Testis (tissue), 5 donors: ENCODE measurements at places on chromosomes 6 and 20.

DNA sequence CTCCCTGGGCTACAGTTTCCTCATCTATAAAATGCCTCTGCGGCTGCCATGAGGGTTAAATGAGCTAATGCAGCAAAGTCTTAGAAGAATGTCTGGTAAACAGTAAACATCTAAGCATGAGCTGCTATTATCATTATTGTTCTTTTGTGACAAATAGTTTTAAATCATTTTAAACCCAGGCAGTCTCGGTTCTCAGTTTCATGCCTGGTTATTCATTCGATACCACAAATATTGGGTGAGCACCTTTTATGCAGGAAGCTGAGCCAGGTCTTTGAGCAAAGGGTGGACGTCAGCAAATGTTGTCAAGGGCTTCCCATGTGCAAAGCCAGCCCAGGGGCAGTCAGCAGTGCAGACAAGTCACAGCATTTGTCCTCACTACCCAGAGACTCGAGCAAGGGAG is 128.7 kb downstream of the NFATC2 start:
- DNase-seq, result no peak

DNA sequence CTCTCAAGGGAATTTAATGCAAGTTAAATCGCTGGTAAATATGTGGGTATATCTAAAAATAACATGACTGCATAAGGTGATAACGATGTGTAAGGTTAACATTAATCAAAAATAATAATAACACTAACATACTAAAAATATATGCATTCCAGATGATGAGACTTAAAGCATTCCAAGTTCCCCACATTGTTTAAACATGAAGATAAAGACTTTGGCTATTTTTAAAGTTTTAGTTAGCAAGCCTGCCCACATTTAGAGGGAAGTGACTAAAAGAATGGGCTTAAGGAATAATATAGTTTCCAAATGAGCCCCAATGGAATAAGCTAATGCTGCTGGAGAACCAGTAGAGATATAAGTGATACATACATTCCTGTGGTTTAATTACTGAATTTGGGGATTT is 941.3 kb downstream of the TBC1D32 start:
- DNase-seq, result no peak

DNA sequence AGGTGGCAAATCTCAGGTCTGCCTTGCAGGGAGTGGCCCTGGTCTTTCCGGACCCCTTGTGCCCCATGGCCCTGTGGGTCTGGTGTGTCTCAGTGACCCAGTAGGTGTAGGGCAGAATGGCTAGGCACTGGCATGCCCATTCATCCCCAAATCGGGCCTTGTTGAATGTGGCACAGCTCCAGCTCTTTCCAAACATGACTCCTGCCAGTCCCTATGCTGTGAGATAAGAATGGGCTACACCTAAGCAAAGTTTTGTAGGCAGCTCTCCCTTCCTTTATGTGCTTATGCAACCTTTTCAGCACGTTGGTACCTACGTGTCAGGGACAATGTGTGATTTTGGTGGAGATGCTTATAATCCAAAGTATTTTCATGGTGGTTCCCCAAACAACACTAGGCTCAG is 33.9 kb downstream of the FOXO3 start:
- DNase-seq, result no peak

DNA sequence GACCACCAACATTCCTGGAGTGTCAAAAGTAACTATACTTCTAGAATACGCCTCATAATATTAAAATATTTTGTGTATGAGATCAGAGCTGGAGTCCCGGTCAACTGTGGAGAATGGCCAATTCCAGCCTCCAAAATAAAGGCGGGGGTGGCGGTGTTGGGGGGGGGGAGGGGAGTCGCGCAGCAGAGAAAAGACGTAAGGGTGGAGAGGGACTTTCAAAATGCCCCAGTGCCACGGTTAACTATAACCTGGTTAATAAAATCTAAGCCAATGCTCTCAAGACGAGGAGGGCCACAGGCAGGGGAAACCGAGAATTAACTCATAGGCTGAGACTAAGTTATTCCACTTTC is 1.3 kb downstream of the NUP153 start:
- no peak for DNase-seq

DNA sequence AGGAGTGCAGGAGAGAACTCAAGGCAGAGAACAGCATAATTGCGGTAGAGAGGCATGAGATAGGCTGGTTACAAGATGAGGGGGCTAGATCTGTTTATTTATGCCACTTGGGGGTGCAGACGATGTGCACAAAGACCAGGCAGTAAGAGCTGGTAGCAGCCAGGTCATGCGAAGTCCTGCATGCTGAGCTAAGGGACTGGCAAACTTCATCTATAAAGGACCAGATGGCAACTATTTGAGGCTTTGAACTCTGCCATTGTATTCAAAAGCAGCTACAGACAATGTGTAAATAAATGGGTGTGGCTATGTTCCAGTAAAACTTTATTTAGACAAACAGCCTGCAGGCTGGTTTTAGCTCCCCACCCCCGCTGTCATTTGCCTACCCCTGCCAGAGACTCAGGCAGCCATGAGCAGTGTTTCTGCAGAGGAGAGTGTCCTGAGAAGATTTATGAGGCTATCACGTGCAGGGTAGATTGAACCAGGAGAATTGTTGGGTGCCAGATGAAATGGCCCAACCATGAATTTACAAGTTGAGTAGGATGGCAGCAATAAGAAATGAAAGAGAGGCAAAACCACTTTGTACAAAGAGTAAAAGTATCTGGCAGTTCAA is 253.4 kb upstream of the MOCS1 start:
- no peak for DNase-seq

DNA sequence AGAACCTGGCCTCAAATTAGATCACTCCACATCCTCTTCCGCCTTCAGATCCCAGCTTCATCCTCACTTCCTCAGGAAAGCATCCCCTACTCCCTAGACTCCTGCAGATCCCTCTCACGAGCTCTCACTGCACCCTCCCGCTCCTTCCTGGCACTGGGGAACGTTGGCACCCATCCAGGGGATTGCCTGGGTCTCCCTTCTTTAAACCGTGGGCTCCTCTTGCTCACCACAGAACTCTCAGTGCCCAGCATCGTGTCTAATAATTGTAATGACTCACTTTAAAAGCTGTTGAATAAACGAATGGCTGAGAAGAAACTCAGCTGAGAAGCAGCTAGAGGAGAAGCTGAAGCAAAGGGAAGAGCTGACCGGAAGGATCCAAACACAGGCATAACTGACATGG is 20.4 kb downstream of the ZC3H12D start:
- no peak for DNase-seq

GRCh38 chr6:32578962-32579361 is 10.7 kb downstream of the HLA-DRB1 start:
- no peak for DNase-seq

- no peak for DNase-seq
These were observed 72.9 kb downstream of the FYN start for GRCh38 chr6:111800259-111800765.

DNA sequence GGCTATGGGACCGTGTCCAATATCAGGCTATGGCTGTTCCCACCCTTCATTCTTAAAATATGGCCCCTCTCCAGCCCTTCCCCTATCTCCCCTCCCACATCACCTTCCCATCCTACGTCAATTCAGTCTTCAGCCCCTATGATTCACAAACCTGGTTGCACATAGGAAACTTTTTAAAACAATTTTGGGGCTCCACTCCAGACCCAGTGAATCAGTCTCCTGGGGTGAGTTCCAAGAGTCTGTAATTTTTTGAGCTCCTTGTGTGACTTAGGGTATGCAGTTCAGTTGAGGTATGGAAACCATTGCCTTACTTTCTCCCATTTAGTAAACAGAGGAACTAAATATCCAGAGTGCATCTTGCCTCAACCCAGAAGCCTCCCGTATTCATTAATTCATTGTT is 5.5 kb downstream of the HNF4A start:
- DNase-seq, result no peak

GRCh38 chr6:124254941-124255685 is 451.4 kb downstream of the NKAIN2 start:
- DNase-seq, result no peak

- DNase-seq, result no peak
These were observed 30.3 kb upstream of the HBS1L start for GRCh38 chr6:135084916-135085269.

GRCh38 chr20:33733654-33734576 is 2.1 kb downstream of the ZNF341 start:
- DNase-seq, result no peak

- DNase-seq, result no peak
These were observed 236.9 kb upstream of the PMEPA1 start for GRCh38 chr20:57946559-57947315.

- no peak for DNase-seq
These were observed 22.4 kb upstream of the IFNGR1 start for GRCh38 chr6:137241481-137242038.

DNA sequence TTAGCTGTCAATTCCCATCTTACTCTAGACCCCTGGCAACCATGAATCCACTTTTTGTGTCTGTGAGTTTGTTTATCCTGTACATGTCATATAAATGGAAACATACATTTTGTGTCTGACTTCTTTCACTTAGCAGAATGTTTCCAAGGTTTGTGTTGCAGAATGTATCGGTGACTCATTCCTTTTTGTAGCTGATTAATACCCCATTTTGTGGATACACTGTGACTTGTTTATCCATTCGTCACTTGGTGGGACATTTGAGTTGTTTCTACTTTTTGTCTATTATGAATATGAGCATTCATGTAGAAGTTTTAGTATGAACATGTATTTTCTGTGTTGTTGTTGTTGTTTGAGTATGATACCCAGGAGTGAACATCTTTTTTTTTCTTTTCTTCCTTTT is 21.4 kb downstream of the CDYL start:
- no peak for DNase-seq

DNA sequence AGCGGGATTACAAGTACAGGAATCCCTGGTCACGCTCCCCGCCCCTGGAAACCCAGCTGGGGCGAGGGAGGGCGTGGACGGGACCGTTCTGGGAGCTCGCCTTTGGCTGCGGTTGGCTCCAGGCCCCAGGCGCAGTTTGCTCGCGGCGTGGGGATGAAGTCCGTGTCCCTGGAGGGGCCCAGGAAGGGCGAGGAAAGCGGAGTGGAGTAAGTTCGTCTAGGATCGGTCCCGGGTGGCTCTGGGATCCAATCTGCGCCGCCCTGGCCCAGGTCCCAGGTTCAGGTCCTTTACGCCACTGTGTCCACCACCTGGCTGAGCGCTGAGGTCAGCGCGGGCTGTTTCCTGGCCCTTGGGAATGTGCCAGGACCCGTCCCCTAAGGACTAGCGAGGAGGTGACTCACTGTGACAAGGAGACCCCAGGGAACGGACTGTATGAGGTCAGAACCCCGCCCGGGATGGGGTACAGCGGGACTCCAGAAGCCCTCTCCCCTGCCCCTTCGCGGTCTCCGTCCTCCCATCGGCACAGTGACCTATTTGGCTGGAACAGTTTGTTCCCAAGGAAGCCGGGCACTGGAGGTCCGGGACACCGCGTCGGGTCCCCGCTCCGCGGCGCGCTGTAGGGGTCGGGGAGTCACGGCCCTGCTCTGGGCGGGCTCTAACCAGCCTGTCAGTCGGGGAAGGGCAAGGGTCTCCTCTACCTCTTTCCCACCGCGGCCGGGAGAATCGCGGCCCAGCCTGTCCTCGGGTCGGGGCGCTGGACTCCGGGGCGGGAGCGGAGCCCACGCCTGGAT is 724 bp downstream of the CDKN1A start:
- DNase-seq, result peak; percentile 60

GRCh38 chr6:142531727-142532126 is 229.9 kb downstream of the ADGRG6 start:
- DNase-seq, result no peak

GRCh38 chr6:24856901-24857670 is 58.4 kb upstream of the ARMH2 start:
- no peak for DNase-seq

DNA sequence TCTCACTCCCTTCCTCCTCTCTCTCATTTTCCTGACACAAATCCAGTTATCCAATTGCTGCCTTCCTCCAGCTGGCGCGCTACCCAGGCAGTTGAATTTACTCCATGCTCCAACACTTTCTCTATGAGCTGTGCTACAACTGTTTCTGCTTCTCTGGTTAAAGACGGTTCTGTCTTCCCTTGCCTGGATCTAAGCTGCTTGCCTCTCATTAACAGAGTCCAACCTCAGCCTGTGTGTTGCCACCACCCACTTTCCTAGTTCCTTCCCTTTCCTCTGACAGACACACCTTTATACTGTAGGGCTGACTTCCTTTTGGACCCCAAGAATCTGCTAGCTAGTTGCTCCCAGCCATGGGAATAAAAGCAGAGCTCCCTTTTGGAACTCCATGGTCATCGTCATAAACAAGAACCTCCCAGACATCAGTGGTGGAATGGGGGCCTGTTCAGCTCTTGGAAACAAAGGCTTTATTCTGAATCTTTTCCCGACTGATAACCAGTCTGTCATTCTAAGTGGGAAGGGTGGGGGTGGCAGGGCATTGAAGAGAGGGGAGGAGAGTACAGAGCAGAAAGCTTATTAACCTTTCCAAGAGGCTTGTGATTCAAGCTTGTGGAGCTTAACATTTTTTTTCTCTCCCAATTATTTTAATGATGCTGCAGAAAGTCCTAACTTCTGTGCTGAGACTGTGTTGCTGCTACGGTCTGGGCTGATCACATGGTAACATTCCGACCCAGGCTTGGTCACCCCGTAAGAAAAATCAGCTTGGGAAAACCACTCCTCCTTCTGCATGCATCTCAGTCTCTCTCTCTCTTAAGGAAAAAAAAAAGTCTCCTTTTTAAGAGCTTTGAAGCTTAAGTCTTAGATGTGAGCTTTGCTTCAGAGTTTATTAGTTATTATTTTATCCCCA is 31.3 kb upstream of the BMP2 start:
- DNase-seq, result peak; percentile 31

GRCh38 chr6:53202052-53202451 is 53.4 kb upstream of the GCM1 start:
- DNase-seq, result no peak

GRCh38 chr6:148324297-148324985 is 18.2 kb upstream of the SASH1 start:
- DNase-seq, result no peak

DNA sequence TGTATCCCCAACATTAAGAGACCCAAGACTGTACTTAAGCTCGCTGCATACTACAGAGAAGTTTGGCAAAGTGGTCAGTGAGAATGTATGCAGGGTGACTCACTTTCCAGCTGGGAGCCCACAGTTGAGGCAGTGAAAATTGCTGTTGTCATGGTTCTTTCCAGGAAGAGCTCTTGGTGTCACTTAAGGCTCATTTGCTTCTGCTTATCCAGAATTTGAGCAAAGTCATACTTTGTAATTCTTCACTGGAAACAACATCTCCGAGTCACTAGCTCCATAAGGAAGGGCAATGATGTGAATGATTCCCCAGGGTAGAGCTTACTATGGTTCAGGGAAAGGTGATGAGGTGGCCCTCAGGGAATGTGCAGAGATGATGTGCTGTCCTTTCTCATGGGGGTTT is 65.4 kb upstream of the FBXL4 start:
- DNase-seq, result no peak
